ENCODE measurements at places on chromosomes 5 and 9.

DNA sequence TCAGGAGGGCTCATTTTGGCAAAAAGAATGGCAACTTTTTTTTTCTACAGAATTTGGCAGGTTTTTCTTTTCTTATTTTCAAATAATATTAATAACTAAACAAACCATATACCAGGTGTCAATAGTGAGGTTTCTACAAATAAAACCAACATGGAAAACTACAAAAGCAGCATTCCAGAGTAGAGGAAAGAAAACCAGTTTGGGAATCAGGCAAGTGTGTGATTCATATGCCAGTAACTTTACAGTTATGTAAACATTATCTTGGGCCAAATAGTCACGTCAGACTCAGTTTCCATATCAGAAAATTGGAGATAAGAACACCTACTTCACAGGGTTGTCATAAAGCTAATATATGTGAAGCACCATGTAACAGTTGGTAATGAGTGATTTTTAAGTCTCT, 51.7 kb downstream of the FBXW11 start:
- no peak for DNase-seq

DNA sequence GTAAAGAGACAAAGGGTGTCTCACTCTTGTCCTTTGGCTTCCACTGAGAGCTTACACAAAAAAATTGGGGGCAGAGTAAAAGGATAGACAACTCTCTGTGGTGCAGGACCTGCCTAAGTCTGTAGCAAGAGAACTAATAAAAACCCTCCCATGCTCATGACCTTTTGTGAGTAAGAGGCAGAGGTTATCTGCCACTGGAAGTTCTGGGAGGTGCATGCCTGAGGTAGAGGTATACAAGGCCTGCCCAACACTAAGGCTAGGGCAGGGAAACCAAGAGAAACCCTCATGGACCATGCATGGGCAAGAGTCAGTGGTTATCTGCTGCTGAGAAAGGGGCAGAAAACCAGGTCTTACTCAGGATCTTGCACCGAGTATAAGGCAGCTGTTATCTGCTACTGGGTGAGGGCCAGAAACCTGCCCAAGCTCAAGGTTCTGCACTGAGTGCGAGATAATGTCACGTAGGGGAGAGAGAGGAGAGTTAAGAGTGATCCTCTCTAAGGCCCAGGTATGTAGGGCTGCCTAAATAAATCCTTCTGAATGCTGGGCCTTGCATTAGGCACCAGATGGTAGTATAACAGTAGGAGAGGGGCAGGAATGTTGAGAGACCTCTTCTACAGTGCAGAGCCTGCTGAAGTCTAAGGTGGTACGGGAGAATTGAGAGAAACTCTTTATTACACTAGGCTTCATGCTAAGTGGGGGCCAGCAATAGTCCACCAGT, 143.4 kb downstream of the MACROH2A1 start:
- no peak for DNase-seq

GRCh38 chr5:73745836-73746235, 119.8 kb downstream of the ARHGEF28 start:
- no peak for DNase-seq

DNA sequence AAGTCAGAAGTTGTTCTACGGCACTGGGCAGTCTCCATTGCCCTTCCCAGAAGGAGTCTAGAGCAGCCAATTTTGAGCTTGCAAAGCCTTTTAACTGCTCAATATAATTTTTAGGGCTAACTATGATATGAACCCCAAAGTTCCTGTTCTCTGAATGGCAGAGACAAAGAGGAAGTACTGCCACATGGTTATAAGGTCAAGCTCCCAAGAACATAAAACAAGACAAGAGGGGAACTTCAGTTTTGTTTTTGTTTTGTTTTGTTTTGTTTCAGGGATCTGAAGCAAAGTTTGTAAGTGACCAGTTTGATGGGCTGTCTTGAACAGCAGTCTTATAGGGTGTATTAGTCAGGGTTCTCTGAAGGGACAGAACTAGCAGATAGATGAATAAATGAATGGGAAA, 11.9 kb upstream of the SMC2 start:
- DNase-seq: no peak

DNA sequence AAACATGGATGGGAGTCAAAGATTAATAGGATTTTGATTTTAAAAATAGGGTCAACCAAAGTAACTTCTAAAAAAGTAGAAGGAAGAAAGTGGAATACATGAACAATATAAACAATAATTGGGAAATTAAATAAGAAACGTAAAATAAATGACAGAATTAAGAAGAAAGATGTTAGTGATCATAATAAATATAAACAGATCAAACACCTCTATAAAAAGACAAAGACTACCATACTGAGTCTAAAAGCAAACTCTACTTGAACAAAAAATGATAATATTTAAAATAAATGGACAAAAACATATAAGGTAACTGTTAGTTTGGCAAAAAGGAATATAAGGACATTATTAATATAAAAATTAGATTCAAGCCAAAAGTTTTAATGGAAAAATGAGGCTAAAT, 57.7 kb upstream of the ZNF618 start:
- DNase-seq: no peak
